Naive thymus-derived CD8-positive, alpha-beta T cell (primary cell): ENCODE measurements at places on chromosomes 6 and 20. TPM values are rescaled to one million over a fixed set of nuclear protein-coding genes. Genes with fewer than 3 reads are reported as not detected.
A peak's percentile ranks its signal among the peaks of the same experiment; 100 is the strongest.

- H3K4me1 ChIP-seq: peaks cover 74% of the 10 kb centered on the region
- DNase-seq: no peak
- no peaks in the 10 kb centered on the region for H3K27me3 ChIP-seq
- peak overlapping the region; percentile 97 for H3K27ac ChIP-seq
- H3K4me3 ChIP-seq: peak overlapping the region; percentile 85
These were observed 586 bp upstream of the LST1 start for GRCh38 chr6:31585491-31585890.

- no peak for DNase-seq
- H3K36me3 ChIP-seq: no peaks in the 10 kb centered on the region
- no peaks in the 10 kb centered on the region for H3K4me1 ChIP-seq
- H3K27ac ChIP-seq: no peak overlapping the region
- no peak overlapping the region for H3K4me3 ChIP-seq
These were observed 99.7 kb downstream of the JPH2 start for GRCh38 chr20:44087051-44087856.

GRCh38 chr6:35174088-35174434, 32.9 kb upstream of the TCP11 start:
- H3K27me3 ChIP-seq: peaks cover 14% of the 10 kb centered on the region
- H3K27ac ChIP-seq: no peak overlapping the region

- H3K27me3 ChIP-seq: no peaks in the 10 kb centered on the region
- H3K27ac ChIP-seq: no peak overlapping the region
- H3K4me3 ChIP-seq: no peak overlapping the region
- H3K36me3 ChIP-seq: no peaks in the 10 kb centered on the region
These were observed 65.2 kb downstream of the RIN2 start for GRCh38 chr20:19823216-19823615.

DNA sequence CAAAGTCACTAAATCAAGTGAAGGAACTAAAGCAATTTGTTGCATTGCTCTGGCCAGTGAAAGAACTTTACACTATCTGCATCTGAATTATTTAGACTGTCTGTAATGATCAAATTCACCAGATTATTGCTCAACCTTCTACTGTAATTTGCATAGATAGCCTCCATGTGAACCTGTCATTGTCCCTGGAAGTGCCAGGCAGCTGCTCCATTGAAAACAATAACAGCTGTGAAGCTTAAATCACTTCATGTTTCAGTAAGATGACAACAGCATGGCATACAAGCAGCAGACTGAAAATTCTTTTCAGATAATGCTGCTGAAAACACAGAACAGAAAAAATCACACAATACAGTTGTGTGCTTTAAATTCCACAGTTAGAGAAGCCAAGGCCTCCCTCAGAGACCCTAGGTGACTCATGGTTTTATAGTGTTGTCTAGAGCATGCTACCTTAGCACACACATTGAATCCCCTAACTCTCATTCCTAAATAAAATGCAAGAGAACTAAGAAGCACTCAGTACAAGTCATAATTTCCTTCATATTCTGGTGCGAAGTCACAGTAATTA, 248.9 kb downstream of the TPBG start:
- H3K36me3 ChIP-seq: no peaks in the 10 kb centered on the region
- no peak overlapping the region for H3K27ac ChIP-seq
- H3K4me1 ChIP-seq: no peaks in the 10 kb centered on the region
- no peak for DNase-seq
- H3K4me3 ChIP-seq: no peak overlapping the region

MLIP gene
- not detected for total RNA-seq

CTCFL gene
- not detected for total RNA-seq
